ENCODE measurements at places on chromosomes 5 and 9. TPM values are rescaled to one million over a fixed set of nuclear protein-coding genes. Genes with fewer than 3 reads are reported as not detected.

The GABRP gene
- not detected for total RNA-seq

The NACC2 gene
- total RNA-seq = 22.1 TPM

The ABO gene
- not detected for total RNA-seq

The C9orf50 gene
- total RNA-seq = 0.36 TPM

The MYMK gene
- total RNA-seq = not detected

The TRIM32 gene
- total RNA-seq = 22.8 TPM

The FGF18 gene
- 1.2 TPM for total RNA-seq

The BARHL1 gene
- total RNA-seq = not detected

The TAF11L9 gene
- not detected for total RNA-seq

The BAAT gene
- total RNA-seq = 0.23 TPM

The S1PR3 gene
- 76.2 TPM for total RNA-seq

The TRIM14 gene
- 13.4 TPM for total RNA-seq

The ANKH gene
- 19.3 TPM for total RNA-seq

The SLC34A3 gene
- total RNA-seq = 0.28 TPM

The TRPM6 gene
- total RNA-seq = 1.9 TPM

The ROR2 gene
- 1.6 TPM for total RNA-seq

The CDC20B gene
- 0.09 TPM for total RNA-seq

The TMEM215 gene
- total RNA-seq = not detected

The MOCS2 gene
- 32.4 TPM for total RNA-seq

The C9 gene
- not detected for total RNA-seq

The PCDHGA9 gene
- 0.06 TPM for total RNA-seq

The ITGA1 gene
- 1.1 TPM for total RNA-seq

The HK3 gene
- total RNA-seq = not detected

The YIPF5 gene
- 69.8 TPM for total RNA-seq

The OTULINL gene
- total RNA-seq = 14.1 TPM

The PCDHGA8 gene
- total RNA-seq = 0.06 TPM

The IL7R gene
- total RNA-seq = 0.46 TPM

The ASTN2 gene
- total RNA-seq = 4.8 TPM

The FLT4 gene
- total RNA-seq = 4.9 TPM

The TAF11L10 gene
- not detected for total RNA-seq

The SPATA31D4 gene
- total RNA-seq = not detected

The TAF1L gene
- total RNA-seq = not detected

The CTSV gene
- total RNA-seq = 13.6 TPM

The IFNK gene
- total RNA-seq = not detected

The ASPN gene
- total RNA-seq = not detected

The DND1 gene
- 0.88 TPM for total RNA-seq

The LIX1 gene
- not detected for total RNA-seq

The ICE1 gene
- 21.9 TPM for total RNA-seq

The LIFR gene
- 6.6 TPM for total RNA-seq

The FCN2 gene
- total RNA-seq = not detected

The SPINK4 gene
- total RNA-seq = not detected

The FOXD4 gene
- total RNA-seq = 0.33 TPM

The AIF1L gene
- total RNA-seq = 1.7 TPM

The NAIP gene
- 0.39 TPM for total RNA-seq

The TMEM252 gene
- not detected for total RNA-seq

The ACTBL2 gene
- total RNA-seq = 0.08 TPM

The PTGES gene
- 175 TPM for total RNA-seq

The FAM153A gene
- not detected for total RNA-seq

The PCDHB7 gene
- total RNA-seq = 0.05 TPM

The ACTL7B gene
- total RNA-seq = not detected

The OR1Q1 gene
- total RNA-seq = not detected
